Activated CD4-positive, alpha-beta T cell treated with anti-CD3 and anti-CD28 coated beads, Interleukin-2, amount 10 ng/mL, durations not matched to agents 24 days and 14 days (primary cell): ENCODE measurements at places on chromosomes 12 and 14. TPM values are rescaled to one million over a fixed set of nuclear protein-coding genes. Genes with fewer than 3 reads are reported as not detected.
A peak's percentile ranks its signal among the peaks of the same experiment; 100 is the strongest.

Gene LRCOL1
- not detected in 2 replicates for total RNA-seq

Gene AKAP6
- 0.51 and 0.57 TPM in 2 replicates for total RNA-seq

- DNase-seq = peak; percentile 91
- peak overlapping the region; percentile 99 for H3K4me3 ChIP-seq
- H3K27ac ChIP-seq = peak overlapping the region; percentile 98
- H3K4me1 ChIP-seq = peaks cover 47% of the 10 kb centered on the region
- no peaks in the 10 kb centered on the region for H3K27me3 ChIP-seq
- H3K36me3 ChIP-seq = peaks cover 44% of the 10 kb centered on the region
These were observed 52.3 kb downstream of the SLC25A47 start for GRCh38 chr14:100375266-100375962.

DNA sequence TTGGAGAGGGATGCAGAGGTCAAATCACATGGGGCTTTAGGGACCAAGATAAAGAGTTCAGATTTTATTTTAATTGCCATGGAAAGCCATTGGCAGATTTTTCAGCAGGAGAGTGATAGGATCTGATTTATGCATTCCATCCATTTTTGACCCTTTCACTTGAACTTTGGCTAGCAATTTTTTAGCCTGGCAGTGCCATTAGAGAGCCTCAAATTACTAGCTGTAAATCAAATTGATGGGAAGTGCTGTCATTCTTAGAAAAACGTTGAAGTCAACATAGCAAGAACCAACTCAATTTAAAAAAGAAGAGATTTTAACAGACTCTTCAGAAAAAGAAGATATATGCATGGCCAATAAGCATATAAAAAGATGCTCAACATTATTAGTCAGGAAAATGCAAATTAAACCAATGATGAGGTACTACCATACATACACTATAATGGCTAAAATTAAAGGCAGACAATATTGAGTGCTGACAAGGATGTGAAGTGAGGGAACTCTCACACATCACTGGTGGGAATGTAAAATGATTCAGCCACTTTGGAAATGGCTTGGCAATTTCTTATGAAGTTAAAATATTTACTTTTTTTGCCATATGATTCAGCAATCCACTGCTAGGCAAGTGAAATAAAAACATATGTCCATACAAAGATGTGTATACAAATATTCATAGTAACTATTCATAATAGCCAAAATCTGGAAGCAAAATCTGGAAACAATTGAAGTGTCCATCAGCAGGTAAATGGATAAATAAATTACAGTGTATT is 89.7 kb downstream of the PTCSC3 start:
- H3K4me3 ChIP-seq = no peak overlapping the region
- no peaks in the 10 kb centered on the region for H3K4me1 ChIP-seq
- DNase-seq = no peak
- H3K27me3 ChIP-seq = peaks cover 3% of the 10 kb centered on the region
- no peaks in the 10 kb centered on the region for H3K36me3 ChIP-seq

GRCh38 chr14:57066887-57067513 is 201.7 kb downstream of the EXOC5 start:
- peak; percentile 74 for DNase-seq
- H3K36me3 ChIP-seq = no peaks in the 10 kb centered on the region
- no peak overlapping the region for H3K4me3 ChIP-seq
- H3K4me1 ChIP-seq = peaks cover 3% of the 10 kb centered on the region
- no peak overlapping the region for H3K27ac ChIP-seq

- no peaks in the 10 kb centered on the region for H3K27me3 ChIP-seq
- no peaks in the 10 kb centered on the region for H3K36me3 ChIP-seq
- no peaks in the 10 kb centered on the region for H3K4me1 ChIP-seq
- H3K27ac ChIP-seq = no peak overlapping the region
These were observed 250.8 kb upstream of the LRFN5 start for GRCh38 chr14:41355866-41356265.

GRCh38 chr14:74299061-74299545 is 3.6 kb downstream of the ABCD4 start:
- H3K4me1 ChIP-seq = peaks cover 21% of the 10 kb centered on the region
- peak overlapping the region; percentile 62 for H3K27ac ChIP-seq
